ENCODE measurements at places on chromosomes 7 and 10. TPM values are rescaled to one million over a fixed set of nuclear protein-coding genes. Genes with fewer than 3 reads are reported as not detected.

The PARD3 gene
- 226 TPM for total RNA-seq

- no peak for DNase-seq
Measured at GRCh38 chr7:100613412-100614175, 1.3 kb downstream of the MOSPD3 start.

DNA sequence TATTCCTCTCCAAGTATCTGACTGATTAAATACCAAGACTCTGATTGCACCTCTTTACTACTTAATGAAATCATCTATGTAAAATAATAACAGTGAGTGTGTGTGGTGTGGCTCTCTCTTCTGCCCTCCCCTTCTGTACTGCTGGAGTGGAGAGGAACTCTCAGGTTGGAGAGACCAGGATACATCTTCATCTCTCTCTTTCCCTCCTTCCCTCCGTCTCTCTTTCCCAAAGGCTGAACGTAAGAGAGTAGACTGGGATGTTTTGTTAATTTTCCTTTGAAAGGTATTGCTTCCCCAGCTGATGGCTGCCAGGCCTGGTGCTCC, 272 bp upstream of the GJC3 start:
- no peak for DNase-seq

GRCh38 chr10:21020545-21020944, 123.4 kb upstream of the NEBL start:
- no peak for DNase-seq

DNA sequence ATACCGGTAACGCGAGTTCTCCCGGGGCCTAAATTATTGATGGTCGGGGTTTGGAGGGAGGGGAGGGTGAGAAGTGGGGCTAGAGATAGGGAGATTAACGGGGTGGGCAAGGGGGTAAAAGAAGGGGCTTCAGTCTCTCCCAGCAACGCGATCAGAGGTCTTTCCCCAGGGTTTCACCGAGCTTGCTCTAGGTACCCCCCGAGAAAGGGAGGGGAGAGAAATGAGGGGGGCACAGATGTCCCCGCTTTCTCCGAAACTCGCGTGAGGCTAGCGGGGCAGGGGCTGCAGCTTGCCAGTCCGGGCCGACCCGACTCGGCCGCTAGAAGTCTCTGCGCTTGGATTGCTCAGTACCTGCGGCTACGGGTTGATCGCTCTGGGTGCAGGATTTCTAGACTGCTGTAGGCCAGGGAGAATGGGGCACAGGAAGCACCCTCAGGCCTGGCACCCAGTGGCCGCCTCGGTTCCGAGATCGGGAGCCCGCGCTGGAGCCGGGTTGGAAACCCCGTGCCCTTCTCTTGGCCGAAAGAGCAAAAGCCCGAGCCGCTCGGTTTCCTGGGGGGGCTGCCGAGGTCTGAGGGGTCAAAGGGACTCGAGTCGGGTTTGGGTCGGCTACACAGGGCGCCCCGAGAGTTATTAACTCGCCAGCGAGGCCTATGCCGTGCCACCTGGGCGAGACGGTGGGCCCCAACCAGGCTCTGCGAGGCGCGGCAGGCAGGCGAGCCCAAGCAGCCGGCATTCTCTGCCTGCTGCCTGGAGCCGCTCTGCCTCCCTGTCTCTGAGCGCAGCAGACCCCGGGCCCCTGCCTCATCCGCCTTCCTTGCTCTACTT, 3.1 kb downstream of the PAX2 start:
- no peak for DNase-seq

- no peak for DNase-seq
Measured at GRCh38 chr10:22022257-22023032, 18.9 kb upstream of the DNAJC1 start.

GRCh38 chr10:33749067-33749735, 414.7 kb upstream of the NRP1 start:
- DNase-seq = no peak

DNA sequence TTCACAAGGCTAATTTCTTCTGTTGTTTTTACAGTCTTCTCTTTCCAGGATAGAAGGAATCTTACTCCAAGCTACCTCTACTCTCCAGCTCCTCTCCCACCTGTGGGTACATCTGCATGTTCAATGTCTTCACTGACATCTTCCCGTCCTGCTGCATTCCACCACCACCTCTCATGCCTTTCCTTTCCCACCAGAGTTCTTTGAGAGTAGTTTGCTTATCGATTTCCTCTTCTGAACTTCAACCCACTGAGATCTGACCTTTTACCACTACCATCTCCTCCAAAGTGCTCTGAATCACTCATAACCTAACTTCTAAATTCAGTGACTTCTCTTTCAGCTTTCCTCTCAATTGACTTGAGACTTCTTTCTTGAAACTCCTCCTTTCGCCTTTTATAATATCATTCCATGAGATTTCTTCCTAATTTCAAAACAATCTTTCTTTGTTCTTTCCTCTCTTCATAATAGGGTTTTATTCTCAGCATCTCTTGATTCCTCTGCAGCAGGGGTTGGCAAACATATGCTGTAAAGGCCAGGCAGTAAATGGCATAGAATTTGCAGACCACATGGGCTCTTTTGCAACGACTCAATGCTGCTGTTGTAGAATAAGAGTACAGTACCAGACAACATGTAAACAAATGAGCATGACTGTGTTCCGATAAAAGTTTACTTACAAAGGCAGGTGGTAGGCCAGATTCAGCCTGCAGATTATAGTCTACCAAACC, 22.1 kb downstream of the ACSL5 start:
- no peak for DNase-seq

- DNase-seq = no peak
Measured at GRCh38 chr7:159051916-159052315, 92.8 kb downstream of the VIPR2 start.

Measured in suprapubic skin (tissue), 4 donors.